ENCODE measurements at places on chromosomes 16 and 17.

- no peak for DNase-seq
Measured at GRCh38 chr16:15752717-15753488, 102.9 kb downstream of the NDE1 start.

DNA sequence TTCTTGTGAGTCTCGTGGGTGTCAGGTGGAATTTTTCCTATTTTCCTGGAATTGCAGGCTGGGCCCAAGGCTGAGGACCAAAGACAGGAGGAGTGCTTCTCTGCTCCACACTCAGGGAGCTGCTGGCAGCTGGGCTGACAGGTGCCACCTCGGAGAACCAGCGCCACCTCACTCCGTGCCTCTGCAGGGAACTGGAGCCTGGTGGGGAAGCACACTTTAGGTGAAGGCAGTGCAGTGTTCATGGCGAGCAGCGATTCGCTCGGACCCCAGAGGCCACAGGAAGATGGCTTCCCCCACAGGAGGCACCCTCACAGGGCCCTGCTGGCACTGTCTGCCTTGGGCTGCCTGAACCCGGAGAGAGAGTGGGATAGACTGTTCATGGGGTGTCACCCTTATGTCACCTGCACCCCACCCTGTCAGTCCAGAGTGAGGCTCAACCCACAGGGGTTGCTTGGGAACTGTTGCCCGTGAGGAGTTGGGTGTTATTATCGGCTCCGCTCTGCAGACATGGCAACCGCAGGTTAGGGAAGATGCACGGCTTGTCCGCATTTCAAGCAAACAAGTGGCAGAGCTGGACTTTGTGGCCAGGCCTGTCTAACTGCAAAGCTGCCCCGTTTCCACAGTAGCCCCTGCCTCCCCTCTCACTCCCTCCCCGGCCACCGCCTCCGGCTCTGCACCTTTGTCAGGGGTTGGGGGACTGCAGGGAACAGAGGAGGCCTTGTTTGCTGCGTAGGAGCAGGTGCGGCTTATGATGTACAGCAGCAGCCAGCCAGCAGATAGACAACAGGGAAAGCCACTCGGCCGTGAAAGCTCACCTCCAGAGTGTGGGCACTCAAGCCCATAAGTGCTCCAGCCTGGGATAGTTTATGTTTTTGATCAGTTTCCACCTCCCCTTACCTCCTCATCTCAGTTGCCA, 15.5 kb downstream of the TBC1D24 start:
- peak; percentile 78 for DNase-seq

DNA sequence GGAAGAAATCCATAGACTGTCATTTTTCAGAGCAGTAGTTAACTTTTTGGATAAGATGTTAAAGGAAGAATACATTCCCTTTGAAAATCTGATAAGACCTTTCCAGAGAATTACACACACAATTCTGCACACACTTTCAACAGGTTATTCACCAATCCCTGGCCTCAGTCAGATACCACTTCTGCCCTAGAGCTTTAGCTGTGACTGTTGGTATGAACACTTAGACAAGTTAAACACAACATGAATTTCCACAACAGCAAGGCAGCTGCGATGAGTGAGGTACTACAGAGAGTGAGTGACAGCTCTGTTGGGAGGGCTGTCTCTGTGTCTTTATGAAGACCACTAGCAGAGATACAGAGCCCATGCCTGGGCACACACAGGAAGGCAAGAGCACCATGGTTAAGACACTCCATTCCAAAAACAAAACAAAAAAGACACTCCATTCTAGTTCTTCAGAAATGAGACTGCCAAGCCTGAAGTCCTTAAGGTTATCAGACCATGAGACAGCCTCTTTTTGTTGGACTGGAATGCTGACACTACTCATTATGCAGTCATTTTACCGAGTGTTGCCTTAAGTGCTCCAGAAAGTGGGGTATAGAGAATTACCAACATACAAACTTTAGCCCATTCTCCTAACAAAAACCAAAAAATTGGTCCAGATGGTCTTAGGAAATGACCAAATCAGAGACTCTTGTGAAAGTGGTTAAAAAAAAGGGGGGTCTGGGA, 42.4 kb downstream of the TOM1L2 start:
- DNase-seq = no peak

- no peak for DNase-seq
Measured at GRCh38 chr16:58413359-58413758, 21.1 kb downstream of the GINS3 start.

DNA sequence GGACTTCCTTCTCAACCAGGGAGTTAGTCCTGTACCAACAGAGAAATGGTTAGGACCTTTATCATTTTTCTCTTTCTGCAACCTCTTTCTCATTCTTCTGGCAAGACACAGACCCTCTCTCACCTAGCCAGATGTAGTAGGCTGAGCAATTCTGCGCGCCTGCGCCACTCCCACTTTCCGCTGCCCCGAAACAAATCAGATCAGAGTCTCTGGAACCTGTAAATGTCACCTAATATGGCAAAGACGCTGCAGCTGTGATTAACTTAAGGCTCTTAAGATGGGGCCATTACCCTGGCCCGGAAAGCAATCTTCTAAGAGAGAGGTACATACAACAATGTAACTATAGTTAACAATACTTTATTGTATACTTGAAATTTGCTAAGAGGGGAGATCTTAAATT, 94.3 kb upstream of the ASIC2 start:
- no peak for DNase-seq

GRCh38 chr17:49616086-49616485, 40.4 kb downstream of the NXPH3 start:
- no peak for DNase-seq

DNA sequence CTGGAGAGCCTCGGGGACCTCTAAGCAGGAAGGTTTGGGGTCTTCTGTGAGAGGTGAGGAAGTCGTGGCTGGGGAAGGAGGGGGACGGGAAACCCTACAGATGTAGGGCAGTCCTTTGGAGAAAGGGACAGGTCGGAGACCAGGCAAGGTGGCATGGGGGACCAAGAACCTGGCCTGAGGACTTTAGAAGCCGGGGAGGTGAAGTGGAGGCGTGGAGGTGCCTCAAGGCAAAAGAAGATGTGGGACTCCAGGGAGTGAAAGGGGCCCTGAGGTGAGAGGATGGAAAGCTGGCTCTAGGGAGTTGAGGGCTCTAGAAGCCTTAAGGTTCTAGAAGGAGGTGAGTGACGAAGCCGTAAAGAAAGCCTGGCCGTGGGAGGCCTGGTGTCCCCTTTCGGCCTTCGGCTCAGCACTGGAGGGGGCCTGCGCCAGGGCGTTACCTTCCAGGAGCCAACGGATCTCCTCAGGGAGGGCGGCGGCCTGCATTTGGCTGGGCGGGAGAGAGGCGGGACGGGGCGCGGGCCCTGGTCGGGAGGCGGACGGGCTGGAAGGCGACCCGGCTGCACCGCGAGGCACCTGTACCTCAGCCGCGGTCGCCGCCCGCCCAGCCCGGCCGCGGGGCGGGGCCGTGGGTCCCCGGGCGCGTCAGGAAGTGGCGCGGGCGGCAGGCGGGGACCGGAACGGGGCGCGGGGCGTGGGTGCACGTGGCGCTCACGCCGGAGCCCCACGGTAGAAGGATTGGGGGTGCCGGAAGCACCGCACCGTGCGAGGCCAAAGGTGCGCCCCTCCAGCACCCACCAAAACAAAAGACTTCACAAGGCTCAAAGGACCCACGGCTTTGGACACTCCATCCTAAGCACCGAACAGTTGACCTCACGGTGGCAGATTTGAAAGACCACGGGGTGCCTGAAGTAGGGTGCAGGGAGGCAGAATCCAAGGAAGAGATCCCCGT, at the start of gene SKAP1:
SKAP1 (minus strand) TSS at position 577 of the 949 bp plus-strand sequence.
- DNase-seq = no peak

GRCh38 chr17:2481760-2482159, 29.9 kb downstream of the METTL16 start:
- DNase-seq = no peak

DNA sequence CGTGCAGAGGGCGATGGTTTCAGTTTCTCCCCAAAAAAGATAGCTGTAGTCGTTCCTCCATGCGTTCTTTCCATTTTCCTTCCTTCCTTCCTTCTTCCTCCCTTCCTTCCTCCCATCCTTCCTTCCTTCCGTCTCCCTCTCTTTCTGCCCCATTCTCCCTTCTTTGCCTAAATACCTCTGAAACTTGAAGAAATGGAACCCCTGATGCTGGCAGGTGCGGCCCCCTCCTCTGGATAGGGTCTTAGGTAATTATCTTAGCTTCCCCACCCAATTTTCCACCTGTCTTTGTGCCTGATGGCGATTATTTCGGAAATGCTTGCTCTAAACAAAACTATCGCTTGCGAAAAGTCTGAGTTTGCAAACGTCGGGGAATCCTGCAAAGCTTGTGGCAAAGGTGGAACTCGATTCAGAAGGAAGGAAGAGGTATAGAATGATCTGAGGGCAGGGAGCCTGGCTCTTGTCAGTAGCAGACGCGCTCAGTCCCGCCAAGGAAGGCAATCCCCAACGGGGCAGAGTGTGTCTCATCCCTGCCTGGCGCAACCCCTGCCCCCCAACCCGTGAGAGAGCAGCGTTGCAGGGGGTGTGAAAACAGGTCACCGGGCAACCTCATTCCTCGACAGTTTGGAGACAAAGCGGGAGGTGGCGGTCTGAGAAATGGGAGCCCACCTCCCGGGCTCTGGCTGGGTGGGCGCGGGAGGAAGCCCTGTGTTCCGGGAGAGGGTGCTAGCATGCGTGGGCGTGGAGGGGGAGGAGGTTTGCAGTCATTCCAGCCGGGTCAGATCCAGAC, 2.9 kb upstream of the CBX8 start:
- no peak for DNase-seq

GRCh38 chr17:34291721-34292348, 6.3 kb downstream of the CCL11 start:
- no peak for DNase-seq

- no peak for DNase-seq
Measured at GRCh38 chr17:17907469-17907868, 64.7 kb downstream of the TOM1L2 start.

DNA sequence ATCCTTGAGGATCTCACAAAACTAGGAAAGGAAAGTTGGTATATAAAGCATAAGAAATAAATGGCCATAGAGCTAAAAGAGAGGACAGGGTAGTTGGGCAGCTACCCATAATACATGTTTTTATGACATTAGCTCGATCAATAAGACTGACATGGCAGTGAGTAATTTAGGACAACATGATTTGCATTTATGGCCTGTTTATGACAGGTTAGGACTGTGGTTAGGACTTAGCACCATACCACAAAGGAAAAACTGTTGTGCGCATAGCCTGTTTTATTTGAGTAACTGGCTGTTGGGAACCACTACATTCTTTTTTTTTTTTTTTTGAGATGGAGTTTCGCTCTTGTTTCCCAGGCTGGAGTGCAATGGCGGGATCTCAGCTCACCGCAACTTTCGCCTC, 18.0 kb upstream of the TRIM37 start:
- peak; percentile 66 for DNase-seq

- DNase-seq = no peak
Measured at GRCh38 chr17:8166731-8167130, 4.0 kb upstream of the VAMP2 start.

GRCh38 chr17:39100530-39100929, 50.9 kb downstream of the PLXDC1 start:
- no peak for DNase-seq

- DNase-seq = no peak
Measured at GRCh38 chr17:14337596-14338079, 36.8 kb downstream of the HS3ST3B1 start.

GRCh38 chr16:31107465-31107867, 720 bp upstream of the BCKDK start:
- DNase-seq = no peak

GRCh38 chr17:71667661-71668060, 453.2 kb upstream of the SOX9 start:
- no peak for DNase-seq

DNA sequence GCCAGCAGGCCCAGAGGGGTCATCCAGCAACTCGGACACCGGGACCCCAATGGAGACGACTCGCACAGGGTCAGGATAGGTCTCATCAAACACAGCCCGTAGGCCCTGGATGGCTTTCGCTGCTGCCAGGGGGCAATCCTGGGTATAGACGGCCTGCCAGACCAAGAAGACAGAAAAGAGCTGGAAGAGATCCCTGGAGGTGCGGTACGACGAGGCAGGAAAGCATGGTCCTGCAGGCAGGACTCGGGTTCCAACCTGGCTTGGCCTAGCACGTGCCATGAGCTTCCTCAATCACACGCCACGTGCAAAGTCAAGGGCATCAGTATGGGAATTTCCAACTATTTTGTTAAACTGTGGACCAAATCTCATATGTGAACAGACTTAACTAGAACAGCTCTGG, 6.3 kb upstream of the EXOSC6 start:
- no peak for DNase-seq

- no peak for DNase-seq
Measured at GRCh38 chr16:27829975-27830374, 233.5 kb downstream of the GSG1L start.

GRCh38 chr16:82788919-82789318, 162.2 kb downstream of the CDH13 start:
- DNase-seq = no peak

DNA sequence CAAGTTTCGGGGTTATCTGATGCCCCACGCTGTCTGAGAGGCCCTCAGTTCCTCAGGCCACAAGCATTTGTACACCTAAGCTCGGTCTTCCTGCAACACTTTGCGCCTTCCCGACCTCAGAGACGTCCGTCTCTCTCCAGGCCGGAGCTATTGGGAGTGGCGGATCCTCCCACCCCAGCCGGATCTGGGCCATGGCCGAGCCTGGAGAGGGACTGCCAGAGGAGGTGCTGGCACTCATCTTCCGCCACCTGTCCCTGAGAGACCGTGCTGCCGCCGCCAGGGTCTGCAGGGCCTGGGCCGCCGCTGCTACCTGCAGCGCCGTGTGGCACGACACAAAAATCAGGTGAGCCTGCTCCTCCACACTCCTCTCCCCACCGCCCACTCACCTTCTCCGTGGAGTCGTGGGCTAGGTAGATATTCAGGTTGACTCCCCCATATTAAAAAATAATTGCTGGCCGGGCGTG, 1.9 kb downstream of the FBXL8 start:
- no peak for DNase-seq

DNA sequence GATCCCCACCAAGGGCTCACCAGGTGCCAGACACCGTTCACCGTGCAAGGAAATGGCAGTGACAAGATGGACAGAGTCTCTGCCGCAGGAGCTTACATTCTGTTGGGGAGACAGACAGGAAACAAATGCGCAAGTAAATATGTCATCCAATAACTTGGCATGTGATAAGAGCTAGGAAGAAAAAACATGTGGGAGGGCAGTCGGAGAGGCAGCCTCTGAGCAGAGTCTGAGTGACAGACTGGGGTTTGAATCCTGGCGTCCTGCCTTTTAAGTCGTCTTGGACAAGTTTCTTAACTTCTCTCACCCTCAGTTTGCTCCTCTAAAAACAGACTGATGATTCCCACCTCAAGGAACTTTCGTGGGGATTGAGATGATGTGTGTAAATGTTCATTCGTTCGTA, 7.2 kb downstream of the SGSM2 start:
- DNase-seq = no peak

- DNase-seq = no peak
Measured at GRCh38 chr17:76038050-76038449, 10.9 kb upstream of the EVPL start.

- DNase-seq = peak; percentile 81
Measured at GRCh38 chr17:67574658-67575293, 143.0 kb upstream of the NOL11 start.

DNA sequence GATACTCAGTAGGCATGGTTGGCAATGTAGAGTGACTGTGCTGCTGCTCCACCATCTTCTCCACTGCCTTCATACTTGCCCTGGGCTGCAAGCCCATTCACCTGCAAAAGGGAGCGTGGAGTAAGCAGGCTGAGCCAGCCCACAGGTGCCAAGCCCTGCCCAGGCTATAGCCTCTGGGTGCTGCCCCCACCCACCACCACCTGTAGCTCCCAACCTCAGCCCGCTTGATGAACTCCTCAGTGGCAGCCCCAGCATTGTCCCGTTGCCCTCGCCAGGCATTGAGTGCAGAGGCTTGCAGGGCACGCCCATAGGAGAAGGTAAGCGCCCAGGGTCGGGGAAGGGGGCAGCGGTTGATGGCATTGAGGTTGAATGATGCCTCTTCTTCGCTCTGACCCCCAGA, 2.2 kb upstream of the PIGS start:
- DNase-seq = no peak

Data from NCI-H526 treated with DMSO at 0.1 percent for 48 hours (cell line).